ENCODE measurements at places on chromosomes 2 and 18.

DNA sequence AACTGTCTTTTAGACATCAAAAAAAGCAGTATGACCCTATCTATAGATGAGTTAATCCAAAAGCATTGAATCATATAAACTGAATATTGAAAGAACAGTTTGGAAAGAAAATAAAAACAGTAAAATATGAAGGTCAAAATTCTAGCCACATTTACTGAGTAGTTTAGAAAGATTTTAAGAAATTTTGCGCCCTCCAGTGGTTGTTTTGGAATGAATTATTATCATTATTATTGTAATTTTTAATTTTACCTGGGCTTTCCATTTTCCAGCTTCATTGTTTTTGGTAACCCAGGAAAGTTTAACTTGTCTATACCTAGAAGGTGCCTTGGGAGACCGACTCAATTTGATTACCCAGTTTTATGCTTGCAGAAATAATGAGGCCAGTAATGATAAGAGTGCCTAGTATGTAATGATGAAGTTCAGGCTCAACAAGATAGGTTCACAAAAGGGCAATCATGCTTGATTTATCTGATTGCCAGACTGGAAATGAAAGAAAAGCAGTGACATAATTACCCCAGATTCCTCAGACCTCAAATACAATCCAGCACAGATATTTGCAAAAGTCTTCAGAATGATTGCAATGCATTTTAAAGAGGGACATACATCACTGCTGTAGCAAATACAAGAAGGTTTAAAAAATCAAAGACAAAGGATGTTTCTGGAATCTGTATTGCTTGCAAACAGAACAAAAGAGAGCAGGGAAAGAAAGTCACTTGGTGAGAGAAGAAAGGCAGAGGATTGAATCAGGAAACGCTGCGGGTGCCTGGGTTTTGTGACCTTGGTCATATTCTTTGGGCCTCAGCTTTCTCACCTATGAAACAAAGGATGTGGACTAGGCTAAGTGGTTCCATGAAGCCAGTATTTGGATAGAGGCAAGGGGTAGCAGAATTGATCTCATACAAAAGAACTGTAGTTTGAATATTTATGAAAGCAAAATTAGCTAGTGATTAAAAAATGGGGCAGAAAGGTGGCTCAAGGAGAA lies 153.8 kb downstream of the MAP2 start:
- DNase-seq: no peak

GRCh38 chr2:115739574-115739973 lies 1297.1 kb downstream of the DPP10 start:
- DNase-seq: no peak

DNA sequence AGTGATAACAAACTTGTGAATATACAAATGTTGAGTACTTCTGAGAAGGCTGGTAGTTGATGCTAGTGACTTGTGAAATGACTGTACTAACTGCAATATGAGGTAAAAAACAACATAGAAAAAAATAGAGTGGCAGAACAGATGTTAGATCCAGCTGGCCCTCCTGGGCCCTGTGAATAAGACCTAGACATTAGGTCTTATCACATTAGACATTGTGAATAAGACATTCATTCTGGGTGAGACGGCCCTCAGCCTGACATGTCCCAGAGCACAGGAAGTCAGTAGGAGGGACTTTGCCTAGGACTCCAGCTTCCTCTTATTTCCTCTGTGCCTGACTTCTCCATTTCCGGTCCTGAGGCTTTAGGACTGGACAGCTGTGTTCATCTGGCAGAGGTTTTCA lies 22.9 kb downstream of the DOK1 start:
- no peak for DNase-seq

- no peak for DNase-seq
Observed at GRCh38 chr2:184322615-184323014, 275.7 kb upstream of the ZNF804A start.

GRCh38 chr2:223642506-223642905 lies 40.3 kb upstream of the SCG2 start:
- DNase-seq: no peak

- DNase-seq: no peak
Observed at GRCh38 chr2:232700154-232700553, 3.0 kb downstream of the GIGYF2 start.

DNA sequence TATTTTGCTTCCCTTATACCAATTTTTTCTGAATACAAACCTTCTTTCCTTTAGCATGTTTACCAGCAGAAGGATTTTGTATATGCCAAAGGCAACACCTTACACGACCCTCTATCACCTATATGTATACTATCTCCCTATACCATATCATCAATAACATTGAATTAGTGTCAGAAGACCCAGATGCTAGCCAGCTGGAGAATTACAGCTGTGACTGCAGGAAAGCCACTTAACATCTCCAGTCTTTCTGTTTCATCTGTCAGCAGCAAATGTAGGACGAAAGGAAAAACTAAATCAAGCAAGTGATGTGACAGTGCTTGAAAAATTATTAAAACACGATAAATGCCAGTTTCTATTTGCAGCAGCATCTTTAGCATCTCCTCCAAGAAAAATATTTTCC lies 193.7 kb downstream of the STK39 start:
- DNase-seq: no peak

GRCh38 chr2:24515831-24516230 lies 24.8 kb downstream of the NCOA1 start:
- no peak for DNase-seq

GRCh38 chr2:166519391-166519962 lies 25.4 kb upstream of the SCN7A start:
- no peak for DNase-seq

DNA sequence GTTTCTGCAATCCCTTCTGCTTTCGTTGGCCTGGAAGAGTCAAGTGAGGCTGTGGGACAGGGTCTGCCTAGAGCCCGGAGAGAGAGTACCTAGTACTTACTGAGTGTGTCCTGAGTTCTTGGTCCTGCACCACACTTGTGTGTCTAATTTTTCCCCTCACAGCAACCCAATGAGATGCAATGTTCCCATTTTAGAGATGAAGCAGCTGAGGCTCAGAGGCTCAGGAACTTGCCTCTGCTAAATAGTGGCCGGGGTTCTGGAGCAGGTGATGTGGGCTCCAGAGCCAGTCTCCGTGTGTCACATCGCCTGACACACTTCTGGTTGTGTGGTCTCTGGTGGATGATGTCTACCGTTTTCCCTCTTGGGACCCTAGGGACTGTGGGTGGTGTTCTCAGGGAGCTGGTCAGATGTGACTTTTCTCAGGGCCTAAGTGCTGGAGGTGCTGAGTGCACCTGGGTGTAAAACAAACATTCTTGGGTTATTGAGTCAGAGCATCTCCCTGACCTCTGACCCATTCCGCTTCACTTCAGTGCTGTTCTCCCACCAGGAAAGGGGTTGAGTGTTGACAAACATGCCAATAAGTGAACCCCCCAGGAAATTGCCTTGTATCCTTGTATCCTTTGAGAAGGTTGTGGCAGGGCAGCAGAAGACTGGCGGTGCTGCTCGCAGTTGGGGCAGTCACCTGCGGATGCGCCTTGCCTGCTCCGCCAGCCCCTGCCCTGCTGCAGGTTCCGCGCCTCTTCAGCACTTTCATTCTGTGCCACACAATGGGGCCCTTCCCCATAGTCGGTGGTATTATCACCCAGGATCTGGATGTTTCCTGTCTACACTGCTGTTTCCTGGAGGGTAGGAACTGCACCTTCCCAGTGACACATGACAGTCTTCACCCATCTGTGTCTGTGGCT lies 32.1 kb downstream of the HK2 start:
- no peak for DNase-seq

- DNase-seq: no peak
Observed at GRCh38 chr18:39190508-39190907, 1624.9 kb upstream of the CELF4 start.

DNA sequence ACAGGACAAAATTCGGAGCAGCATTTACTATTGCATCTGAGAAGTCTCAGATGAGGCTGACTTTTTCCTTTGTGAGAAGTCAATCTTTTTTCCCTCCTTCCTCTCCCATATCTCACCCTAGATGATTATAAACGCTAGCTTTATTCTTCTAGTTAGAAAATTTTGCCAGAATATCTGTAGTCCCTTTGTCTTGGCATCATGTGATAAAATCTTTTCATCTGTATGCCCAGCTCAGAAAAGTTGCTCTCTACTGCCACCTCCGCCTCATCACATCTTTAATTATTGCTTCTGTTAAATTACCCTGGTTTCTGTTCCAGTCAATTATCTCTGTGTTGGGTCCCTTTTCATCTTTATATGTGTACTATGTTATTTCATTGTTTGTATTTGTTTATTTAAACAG lies 210.8 kb upstream of the SLC35G4 start:
- DNase-seq: no peak

GRCh38 chr2:101232770-101233169 lies 19.9 kb upstream of the CNOT11 start:
- DNase-seq: no peak

DNA sequence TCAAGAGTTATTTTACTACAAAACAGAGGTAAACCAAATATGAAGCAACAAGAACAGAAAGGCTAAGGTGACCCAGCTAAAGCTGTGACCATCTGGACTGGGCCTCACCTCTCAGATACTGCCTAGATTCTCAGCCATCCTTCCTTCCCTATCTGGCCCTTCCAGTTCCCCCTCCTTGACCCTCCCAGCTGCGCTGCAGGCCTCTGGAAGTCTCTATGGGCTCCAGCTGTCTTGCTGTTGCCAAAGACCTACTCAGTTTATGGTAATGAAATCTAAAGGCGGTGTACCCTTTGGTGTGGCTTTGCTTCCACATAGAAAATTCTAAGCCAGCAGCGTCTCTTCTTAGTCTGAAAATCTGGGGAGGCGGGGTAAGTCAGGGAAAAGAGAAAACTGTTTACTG lies 55.7 kb downstream of the ARHGEF33 start:
- no peak for DNase-seq
